Activated CD4-positive, alpha-beta T cell treated with anti-CD3 and anti-CD28 coated beads, Interleukin-2, amount 50 U/mL, for 1 hour (primary cell): ENCODE measurements at places on chromosomes 1 and 21.

GRCh38 chr1:109640285-109640865 lies 15.5 kb upstream of the GSTM4 start:
- DNase-seq: peak; percentile 93

DNA sequence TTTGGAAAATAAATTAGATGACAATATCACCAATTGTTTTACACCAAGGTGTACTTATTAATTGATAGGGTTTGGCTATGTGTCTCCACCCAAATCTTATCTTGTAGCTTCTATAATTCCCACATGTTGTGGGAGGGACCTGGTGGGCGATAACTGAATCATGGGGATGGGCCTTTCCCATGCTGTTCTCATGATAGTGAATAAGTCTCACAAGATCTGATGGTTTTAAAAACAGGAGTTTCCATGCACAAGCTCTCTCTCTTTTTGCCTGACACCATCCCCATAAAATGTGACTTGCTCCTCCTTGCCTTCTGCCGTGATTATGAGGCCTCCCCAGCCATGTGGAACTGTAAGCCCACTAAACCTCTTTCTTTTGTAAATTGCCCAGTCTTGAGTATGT lies 131.0 kb upstream of the LMO4 start:
- no peak for DNase-seq

DNA sequence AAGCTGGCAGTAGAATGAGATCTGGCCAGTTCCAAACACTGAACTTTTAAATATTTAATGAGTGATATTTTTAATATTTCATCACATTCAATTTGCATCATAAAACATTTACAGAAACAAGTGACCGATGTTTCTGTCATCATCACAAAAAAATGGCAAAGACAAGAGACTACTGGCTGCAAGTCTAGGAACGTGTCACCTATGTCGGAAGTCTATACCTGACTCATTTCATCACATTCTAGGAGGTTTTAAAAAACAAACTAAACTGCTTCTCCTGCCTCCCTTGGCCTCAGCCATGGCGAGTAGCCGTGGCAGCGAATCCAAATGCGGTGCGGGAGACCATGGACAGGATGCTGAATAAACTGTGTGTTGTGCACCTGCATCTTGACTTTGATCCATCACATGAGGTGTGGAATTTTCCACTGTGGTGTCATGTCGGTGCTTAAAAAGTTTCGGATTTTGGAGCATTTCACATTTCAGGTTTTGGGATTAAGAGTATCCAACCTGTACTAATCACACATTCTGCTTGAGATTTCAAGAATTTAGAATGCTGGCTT lies 43.1 kb downstream of the CLSTN1 start:
- no peak for DNase-seq

DNA sequence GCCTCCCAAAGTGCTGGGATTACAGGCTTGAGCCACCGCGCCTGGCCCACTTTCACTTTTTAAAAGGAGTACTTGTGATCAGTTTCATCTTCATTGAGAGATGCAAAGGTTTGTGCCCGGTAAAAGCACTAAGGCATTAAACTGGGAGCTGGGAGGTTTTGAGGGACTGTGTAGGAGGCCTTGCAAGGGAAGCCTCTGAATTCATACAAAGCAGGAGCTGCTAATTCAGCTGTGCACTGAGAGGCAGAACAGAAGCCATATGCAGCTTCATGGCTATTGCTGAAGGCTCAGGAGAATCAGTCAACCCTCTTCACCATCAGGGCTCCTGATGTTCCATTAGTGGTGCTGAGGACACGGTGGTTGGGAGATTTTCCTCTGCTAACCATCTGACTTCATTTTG lies 77.7 kb downstream of the GPR88 start:
- no peak for DNase-seq

GRCh38 chr1:246785494-246786111 lies 61.4 kb downstream of the SCCPDH start:
- no peak for DNase-seq

GRCh38 chr1:116439701-116440100 lies 66.7 kb downstream of the ATP1A1 start:
- no peak for DNase-seq

GRCh38 chr1:58443986-58444868 lies 102.3 kb downstream of the OMA1 start:
- DNase-seq: no peak

GRCh38 chr1:198449727-198450433 lies 90.6 kb downstream of the ATP6V1G3 start:
- no peak for DNase-seq

DNA sequence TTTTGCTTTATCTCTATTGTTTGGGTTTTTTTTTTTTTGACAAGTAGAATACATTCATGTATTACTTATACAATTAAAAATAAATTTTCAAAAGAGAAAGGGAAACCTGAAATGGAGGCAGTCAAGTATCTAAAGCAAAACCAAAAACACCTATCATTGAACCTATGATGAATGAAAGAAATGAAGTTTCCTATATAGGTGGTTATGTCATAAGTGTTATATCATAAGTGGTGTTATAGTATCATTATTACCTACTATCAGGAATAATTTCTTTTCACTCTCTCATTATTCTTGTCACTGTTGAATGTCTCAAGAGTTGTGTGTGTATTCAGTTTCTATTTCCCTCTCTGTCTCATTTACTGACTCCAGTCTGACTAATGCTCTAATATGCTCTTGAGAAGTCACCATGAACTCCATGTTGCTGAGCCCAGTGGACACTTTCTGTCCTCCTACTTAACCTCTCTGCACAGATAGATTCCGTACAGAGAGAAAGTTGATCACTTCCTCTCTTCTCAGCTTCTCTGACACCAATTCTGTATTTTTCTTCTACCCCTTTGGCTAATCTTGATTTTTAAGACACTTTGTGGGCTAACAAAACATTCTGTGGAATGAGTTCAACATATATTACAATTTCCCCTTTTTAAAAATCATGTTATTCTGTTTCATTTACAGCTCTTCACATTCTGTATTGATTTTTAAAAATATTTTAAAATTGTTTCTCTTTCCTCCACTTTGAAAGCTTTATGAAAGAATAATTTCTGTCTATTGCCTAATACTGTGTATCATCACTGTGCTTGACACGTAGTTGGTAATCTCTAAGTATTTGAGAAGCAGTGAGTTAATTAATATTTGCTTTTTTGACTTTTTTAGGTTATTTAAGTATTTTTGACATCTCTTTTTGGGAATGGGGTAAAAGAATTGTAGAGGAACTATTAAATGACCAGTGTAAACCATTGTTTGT lies 50.1 kb downstream of the RASAL2 start:
- no peak for DNase-seq

DNA sequence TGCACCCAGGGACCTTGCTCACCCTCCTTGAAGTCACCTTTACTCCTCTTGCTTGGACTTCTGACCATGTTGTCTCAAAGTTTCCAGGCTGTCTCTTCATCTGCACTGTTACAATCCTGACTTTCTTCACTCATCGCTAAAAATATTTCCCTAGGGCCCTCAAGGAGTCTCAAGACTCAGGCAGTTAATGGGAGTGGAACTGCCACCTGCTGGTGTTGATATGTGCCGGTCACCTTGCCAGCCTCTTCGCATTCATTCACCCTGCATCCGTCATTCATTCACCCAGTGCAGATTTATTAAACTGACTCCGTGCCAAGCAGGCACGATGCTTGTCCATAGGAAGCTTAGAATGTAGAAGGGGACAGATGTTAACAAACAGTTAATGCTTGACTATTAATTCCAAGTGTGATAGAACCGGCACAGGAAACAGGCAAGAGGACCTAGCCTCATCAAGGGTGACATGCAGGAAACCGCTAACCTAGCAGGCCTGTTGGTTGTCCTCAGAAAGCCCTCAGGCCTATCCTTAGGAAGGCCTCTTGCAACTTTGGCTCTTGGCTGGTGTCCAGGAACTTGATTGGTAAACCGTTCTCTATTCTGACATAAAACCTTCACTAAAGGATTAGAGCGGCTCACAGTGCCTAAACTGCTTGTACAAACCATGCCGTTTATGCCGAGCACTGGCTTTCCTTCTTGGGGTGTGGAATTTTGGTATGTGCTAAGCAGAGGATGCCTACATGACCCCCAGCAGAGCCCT lies 342.2 kb downstream of the CAMTA1 start:
- DNase-seq: no peak

GRCh38 chr21:35178827-35179226 lies 129.7 kb upstream of the RUNX1 start:
- DNase-seq: no peak

GRCh38 chr1:180179162-180179957 lies 24.7 kb downstream of the QSOX1 start:
- DNase-seq: no peak

GRCh38 chr1:228471762-228472398 lies 15.3 kb upstream of the RNF187 start:
- no peak for DNase-seq

- DNase-seq: no peak
Observed at GRCh38 chr1:210739627-210740026, 394.3 kb downstream of the KCNH1 start.

DNA sequence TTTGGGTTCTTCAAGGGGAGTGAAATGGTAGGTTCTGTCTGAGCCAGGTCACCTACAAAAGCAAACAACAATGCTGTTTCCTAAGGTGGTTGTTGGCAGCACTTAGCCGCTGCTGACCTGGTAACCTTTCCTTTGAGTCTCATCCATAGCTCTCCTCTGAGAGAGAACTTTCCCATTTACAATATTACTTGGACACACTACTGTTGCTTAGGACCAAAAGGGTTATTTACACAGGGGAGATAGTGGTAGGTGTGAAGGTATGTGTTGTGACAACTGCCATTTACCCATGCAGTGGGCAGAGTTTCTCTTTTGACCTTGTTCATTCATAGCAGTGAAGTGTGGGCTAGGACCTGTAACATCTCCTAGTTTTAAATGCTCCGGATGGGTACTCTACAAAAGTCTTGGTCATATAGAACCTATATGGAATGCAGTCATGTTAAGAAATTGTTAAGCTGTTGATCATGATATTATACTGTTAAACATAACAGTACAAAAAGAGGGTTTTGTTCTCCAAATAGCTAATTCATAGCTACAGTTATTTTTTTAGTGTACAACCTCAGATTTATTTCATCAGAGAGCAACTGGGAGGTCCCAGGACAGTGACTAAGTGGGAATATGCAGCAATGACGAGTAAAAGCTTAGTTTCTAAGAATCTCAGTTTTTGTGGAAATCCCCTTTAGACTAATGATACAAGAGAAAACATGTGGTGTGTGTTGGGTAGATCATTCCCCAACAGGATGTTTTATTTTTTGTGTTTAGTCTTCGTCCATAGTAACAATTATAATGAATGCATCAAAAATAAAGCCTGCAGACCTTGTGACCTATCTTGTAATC lies 219.7 kb downstream of the NFIA start:
- no peak for DNase-seq

GRCh38 chr1:3321559-3322449 lies 132.7 kb upstream of the ARHGEF16 start:
- no peak for DNase-seq

DNA sequence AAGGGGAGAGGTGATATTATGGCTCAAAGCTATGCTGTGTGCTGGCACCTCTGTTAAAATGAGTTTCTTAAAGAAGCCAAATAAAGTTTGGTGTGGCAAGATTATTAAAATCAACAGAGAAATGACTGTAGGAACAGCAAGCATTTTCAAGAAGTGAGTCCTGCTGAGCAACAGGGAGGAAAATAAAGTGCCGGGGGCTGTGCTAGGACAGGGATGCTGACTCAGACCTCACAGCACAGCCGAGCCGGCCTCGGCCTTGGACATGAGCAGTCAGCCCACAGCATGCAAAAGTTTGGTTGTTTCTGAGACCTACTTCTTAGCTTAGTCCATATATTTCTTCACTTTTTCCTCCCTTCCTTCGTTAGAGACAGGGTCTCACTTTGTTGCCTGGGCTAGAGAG lies 19.2 kb downstream of the CNIH3 start:
- no peak for DNase-seq
